ENCODE measurements at places on chromosomes 6 and 20.

DNA sequence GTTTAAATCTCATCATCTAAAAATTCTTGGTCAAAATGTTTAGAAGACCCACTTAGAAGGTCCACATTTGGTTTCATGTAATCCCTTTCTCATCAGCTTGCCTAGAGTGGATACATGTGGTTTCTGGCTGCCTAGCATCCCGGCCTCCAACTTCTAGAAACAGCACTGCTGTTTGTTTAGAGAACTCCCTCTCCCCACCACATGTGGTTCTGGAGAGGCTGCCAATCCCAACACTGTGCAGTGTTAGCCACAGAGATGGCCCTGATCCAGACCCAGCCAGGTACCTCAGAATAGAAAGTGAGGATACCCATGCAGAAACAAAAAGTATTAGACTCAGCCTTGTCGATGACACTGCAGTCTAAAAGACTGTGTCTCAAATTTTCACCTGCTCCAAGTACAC, 241.8 kb downstream of the BCKDHB start:
- DNase-seq: no peak

GRCh38 chr6:111605100-111605751, 452 bp downstream of the TRAF3IP2 start:
- DNase-seq: no peak

DNA sequence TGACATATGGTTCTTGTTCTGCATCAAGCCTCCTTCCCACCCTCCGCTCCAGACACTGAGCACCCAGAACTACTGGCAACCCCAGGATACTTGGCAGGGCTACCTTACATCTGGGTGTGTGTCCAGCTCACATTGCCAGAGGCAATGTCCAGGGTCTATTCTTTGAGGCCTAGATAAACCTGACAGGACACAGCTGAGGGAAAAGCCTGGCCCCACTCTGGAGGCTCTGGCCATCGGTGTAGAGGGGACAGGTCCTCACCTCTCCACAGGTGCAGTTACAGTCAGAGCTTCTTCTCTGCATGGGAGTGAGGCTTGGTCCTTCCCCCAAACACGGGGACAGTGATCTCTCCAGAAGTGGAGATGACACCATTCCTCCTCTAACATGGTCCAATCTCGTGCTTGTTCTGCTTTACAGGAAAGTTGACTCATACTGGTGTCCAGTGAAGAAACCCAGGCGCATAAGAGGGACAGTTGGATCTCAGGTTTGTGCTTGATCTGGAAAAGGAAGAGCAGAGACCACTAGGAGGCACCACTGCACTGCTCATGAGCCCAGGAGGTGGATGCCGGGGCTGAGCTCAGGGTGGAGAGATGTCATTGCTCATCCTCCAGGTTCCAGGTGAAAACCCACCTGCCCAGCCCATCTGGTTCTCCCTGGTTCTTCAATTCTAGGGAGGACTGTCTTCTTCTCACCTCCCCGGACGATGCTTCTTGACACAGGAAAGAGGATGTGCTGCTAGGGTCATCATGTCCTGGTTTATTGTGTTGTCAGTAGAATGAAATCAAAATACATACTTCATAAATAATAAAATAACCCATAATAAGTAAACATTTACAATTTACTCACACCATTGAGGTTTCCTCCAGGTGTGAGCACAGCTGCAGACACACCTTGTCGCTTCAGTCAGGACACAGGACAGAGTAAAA, 14.7 kb downstream of the HLA-F start:
- DNase-seq: peak; percentile 64

DNA sequence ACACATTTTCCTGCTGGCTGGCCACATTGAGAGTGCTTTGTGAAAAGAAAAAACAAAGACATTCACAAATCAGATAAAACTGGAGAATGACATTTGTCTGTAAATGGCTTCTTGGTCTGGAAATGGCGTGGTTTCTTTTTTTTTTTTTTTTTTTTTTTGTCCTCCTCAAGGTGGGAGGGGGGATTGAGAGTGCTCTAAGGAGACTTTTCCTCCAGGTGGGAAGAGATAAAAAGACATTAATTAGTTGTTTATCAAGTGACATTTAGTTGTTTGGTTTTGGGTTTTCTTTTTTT, 40.4 kb downstream of the GNAS start:
- DNase-seq: peak; percentile 55

GRCh38 chr20:46060301-46060881, 29.4 kb downstream of the NCOA5 start:
- DNase-seq: no peak
